Colonic mucosa (tissue), 4 donors: ENCODE measurements at places on chromosomes 7 and 10.

DNA sequence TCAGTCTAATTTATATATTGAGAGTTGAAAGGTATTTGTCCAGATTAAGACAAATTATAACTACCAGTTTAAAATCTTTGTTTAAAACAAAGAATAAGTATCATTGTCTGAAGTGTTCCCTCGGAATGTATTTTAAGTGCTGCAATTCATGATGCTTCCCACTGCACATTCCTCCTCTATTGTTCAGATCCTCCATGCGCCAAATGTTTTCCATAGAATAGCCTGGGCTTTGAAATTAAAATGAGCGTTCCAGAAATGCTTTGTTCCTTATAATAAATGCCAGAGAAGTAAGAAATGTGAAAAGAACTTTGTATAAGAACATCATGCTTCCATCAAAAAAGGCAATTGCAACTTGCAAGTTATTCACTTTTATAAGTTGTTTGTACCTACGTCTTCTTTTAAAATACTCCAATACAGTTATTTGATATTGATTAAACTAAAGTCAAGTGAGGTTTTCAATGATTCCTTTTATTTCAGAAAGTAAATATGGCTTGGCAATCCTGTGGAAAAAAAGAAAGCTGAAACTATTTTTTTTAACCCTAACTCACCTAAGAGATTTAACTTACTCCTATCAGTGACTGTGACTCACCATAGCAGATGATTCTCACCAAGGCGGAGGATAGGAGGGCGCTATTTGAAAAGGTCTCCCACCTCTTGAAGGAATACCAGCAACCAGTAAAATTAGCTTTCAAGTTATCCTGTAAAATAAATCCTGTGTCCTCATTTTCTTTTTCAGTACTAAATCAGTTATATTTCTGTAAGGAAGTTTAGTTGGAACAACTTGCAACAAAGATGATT is 85.8 kb downstream of the CTNNA3 start:
- DNase-seq = no peak
- H3K36me3 ChIP-seq = no peaks in the 10 kb centered on the region
- H3K27me3 ChIP-seq = no peaks in the 10 kb centered on the region
- no peaks in the 10 kb centered on the region for H3K4me1 ChIP-seq

GRCh38 chr7:99123571-99124033 is 20.3 kb downstream of the SMURF1 start:
- no peaks in the 10 kb centered on the region for H3K36me3 ChIP-seq
- no peak for DNase-seq
- H3K4me3 ChIP-seq = no peak overlapping the region
- H3K27me3 ChIP-seq = no peaks in the 10 kb centered on the region
- H3K4me1 ChIP-seq = peaks cover 23% of the 10 kb centered on the region
- H3K27ac ChIP-seq = peak overlapping the region; percentile 7

GRCh38 chr10:26474026-26474425 is 35.9 kb downstream of the APBB1IP start:
- H3K27me3 ChIP-seq = no peaks in the 10 kb centered on the region
- no peaks in the 10 kb centered on the region for H3K4me1 ChIP-seq
- peak overlapping the region; percentile 1 for H3K27ac ChIP-seq
- H3K4me3 ChIP-seq = no peak overlapping the region
- H3K36me3 ChIP-seq = no peaks in the 10 kb centered on the region

- no peaks in the 10 kb centered on the region for H3K27me3 ChIP-seq
- peak overlapping the region; percentile 68 for H3K27ac ChIP-seq
- peaks cover 12% of the 10 kb centered on the region for H3K4me1 ChIP-seq
- H3K4me3 ChIP-seq = no peak overlapping the region
- peak; percentile 65 for DNase-seq
- H3K36me3 ChIP-seq = no peaks in the 10 kb centered on the region
Observed at GRCh38 chr7:102991540-102992214, 78.9 kb downstream of the LRRC17 start.

DNA sequence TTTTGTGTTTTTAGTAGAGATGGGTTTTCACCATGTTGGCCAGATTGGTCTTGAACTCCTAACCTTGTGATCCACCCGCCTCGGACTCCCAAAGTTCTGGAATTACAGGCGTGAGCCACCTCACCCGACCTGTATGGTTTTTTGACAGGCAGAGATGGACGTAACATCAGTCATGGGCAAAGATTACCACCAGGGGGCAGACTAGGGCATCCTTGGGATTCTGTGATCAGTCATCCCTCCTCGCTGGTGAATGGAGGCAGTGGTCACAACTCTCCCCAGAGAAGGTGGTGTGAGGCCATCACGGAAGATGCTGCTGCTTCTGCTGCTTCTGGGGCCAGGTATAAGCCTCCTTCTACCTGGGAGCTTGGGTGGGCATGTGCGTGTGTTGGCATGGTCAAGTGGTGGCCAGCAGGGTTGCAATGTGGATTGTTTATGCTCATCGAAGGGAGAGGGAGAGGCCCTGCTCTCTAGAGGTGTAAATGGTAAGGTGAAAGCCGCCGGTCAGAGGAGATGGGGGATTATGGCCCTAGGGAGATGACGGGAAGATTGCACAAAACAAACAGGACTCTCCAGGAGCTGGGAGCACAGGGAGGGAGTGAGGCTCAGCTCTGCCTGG is 122.7 kb upstream of the PRSS1 start:
- no peaks in the 10 kb centered on the region for H3K4me1 ChIP-seq
- no peak overlapping the region for H3K27ac ChIP-seq
- DNase-seq = peak; percentile 69

GRCh38 chr10:69278446-69278963 is at the start of gene HK1:
HK1 (plus strand) TSS chr10:69278496.
- H3K27me3 ChIP-seq = no peaks in the 10 kb centered on the region
- H3K4me3 ChIP-seq = no peak within 1 kb of the TSS
- H3K36me3 ChIP-seq = no peaks in the 10 kb centered on the region
- no peak for DNase-seq
- H3K27ac ChIP-seq = no peak within 1 kb of the TSS

DNA sequence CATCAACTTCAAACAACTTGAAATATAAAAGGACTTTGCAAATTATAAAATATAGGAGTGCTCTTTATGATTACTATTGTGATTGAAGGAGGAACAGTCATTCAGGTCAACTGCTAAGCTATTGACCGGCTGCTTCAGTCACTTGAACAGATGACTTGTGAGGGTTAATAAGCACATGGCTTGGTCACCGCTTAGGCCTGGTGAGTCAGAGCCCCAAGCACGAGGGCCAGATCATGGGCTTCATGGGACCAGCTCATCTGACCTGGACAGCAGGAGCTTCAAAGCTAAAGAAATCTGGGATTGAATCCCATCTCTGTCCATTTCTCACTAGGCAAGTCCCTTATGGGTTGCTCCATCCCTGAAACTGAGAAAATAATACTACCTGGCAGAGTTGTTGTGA is 60.4 kb upstream of the ADO start:
- no peaks in the 10 kb centered on the region for H3K36me3 ChIP-seq
- no peak overlapping the region for H3K27ac ChIP-seq
- no peaks in the 10 kb centered on the region for H3K4me1 ChIP-seq
- H3K4me3 ChIP-seq = no peak overlapping the region

DNA sequence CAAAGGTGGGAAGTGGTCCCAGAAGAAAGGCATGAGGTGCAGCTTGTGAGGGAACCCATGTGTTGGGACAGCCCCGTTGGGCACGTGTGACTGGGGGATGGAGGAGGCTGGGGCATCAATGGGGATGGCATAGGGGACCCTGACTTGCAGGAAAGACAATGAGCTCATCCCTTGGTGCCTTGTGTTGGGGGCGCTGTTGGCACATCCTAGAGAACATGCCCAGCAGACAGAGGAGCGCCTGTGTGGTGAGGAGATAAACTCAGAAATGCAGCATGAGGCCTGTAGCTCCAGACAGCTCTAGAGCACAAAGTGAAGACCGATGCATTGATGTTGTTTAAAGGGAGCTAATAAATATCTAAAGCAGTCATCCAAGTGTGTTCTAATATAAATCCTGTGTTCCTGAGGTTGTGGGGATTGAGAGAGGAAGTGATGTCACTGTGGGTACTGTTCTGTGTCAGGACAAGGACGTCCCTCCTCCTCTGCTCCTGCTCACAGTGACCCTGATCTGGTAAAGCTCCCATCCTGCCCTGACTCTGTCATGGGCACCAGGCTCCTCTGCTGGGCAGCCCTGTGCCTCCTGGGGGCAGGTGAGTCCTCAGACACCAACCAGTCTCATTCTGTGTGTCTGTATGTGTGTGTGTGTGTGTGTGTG is 126.1 kb upstream of the PRSS58 start:
- DNase-seq = no peak
- no peaks in the 10 kb centered on the region for H3K4me1 ChIP-seq
- no peaks in the 10 kb centered on the region for H3K27me3 ChIP-seq
- H3K36me3 ChIP-seq = no peaks in the 10 kb centered on the region
- H3K4me3 ChIP-seq = no peak overlapping the region

- H3K4me1 ChIP-seq = no peaks in the 10 kb centered on the region
- peaks cover 15% of the 10 kb centered on the region for H3K36me3 ChIP-seq
- H3K4me3 ChIP-seq = no peak overlapping the region
- no peak overlapping the region for H3K27ac ChIP-seq
- no peak for DNase-seq
- no peaks in the 10 kb centered on the region for H3K27me3 ChIP-seq
Observed at GRCh38 chr7:141744131-141744530, 6.0 kb downstream of the SSBP1 start.

DNA sequence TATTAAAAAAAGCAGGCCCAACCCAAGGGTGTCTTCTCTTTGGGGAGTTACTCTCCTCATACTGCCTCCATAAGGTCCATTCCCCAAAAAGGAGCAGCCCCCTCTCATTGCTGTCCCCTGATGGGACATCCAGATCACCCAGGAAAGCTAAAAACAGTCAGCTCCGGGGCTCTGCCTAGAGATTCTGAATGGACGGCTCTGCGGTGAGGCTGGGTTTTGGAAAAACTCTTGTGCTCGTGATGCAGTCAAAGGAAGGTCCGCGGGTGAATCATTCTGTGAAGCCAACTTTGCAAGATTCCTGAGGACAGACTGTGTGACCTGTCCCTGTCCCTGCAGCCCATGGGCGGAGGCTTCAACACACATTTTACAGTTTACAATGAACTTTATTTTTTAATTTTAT is 351.5 kb downstream of the TYW1 start:
- H3K4me1 ChIP-seq = no peaks in the 10 kb centered on the region
- H3K36me3 ChIP-seq = no peaks in the 10 kb centered on the region
- H3K4me3 ChIP-seq = no peak overlapping the region
- H3K27me3 ChIP-seq = no peaks in the 10 kb centered on the region

- no peak overlapping the region for H3K4me3 ChIP-seq
- no peaks in the 10 kb centered on the region for H3K36me3 ChIP-seq
- H3K27me3 ChIP-seq = no peaks in the 10 kb centered on the region
- no peak overlapping the region for H3K27ac ChIP-seq
Observed at GRCh38 chr10:28853195-28853594, 175.9 kb downstream of the BAMBI start.

DNA sequence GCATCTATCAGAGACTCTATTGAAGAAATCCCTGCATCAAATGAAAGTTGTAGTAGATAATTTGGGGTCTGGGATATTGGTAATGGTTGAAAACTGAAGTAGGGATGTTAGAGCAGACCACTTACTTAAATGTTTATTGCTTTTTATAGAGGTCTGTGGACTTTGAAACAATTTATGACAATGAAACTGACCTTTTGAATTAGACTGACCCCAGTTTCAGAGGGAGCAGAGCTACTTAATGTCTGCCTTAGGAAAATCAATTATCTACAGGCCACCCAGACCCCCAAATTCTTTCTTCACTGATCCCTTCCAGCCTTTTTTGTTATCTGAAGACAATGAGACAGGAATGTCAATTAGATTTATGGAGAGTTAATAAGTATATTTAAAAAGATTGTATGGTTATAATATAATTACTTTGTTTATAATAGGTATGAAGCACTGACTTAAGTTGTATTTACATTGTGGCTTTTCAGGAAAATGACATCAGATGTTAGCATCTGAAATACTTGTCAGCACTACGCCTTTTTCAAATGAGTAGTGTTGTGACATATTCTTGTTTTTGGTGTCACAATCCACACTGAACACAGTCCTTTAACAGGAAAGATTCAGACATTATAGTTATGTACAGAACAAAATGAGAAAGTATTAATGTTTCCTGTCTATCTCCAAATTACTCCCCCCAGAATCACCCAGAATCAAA is 13.9 kb downstream of the MGAM2 start:
- no peak overlapping the region for H3K27ac ChIP-seq
- no peak for DNase-seq
- no peaks in the 10 kb centered on the region for H3K27me3 ChIP-seq
- H3K4me1 ChIP-seq = no peaks in the 10 kb centered on the region
- no peak overlapping the region for H3K4me3 ChIP-seq
- H3K36me3 ChIP-seq = no peaks in the 10 kb centered on the region

DNA sequence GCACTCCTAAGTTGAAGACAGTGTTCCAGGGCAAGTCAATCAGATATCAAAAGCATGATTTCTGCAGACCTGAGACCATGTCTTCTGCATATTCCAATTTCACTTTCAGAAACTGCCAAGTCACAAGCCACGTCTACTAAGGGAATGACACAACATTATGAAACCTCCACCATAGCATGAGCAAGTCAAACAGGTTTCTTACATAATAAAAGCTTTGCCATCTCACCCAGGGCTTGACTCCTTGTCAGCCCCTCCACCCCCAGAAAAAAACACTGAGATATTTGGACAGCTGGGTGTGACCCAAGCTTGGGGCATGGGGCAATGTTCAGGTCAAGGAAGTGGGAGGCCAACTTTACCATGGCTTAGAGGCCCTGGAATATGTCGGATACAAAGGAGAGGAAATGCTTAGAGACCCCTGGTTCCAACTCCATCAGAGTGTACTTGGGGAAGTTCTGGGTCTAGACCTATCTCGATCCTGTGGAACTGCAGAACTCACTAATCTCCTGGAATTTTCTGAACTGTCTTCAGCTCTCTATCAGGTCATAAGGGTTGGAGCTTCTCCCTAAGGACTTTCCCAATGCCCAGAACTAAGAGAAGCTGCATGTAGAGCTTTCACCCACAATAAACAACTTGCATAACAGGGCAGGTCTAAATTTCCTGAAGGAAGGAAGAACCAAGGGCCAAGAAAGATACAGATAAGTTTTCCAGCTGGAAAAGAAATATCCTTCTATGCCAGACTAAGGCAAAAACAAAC is 80.6 kb upstream of the NAMPT start:
- DNase-seq = peak; percentile 63
- no peak overlapping the region for H3K4me3 ChIP-seq
- no peaks in the 10 kb centered on the region for H3K36me3 ChIP-seq
- H3K4me1 ChIP-seq = no peaks in the 10 kb centered on the region
- peak overlapping the region; percentile 4 for H3K27ac ChIP-seq

- H3K27ac ChIP-seq = no peak overlapping the region
- no peaks in the 10 kb centered on the region for H3K36me3 ChIP-seq
- no peaks in the 10 kb centered on the region for H3K4me1 ChIP-seq
- H3K4me3 ChIP-seq = no peak overlapping the region
Observed at GRCh38 chr7:13743226-13743625, 246.2 kb downstream of the ETV1 start.

GRCh38 chr10:63769367-63769766 is 248.2 kb downstream of the REEP3 start:
- no peaks in the 10 kb centered on the region for H3K36me3 ChIP-seq
- H3K4me3 ChIP-seq = no peak overlapping the region
- H3K4me1 ChIP-seq = no peaks in the 10 kb centered on the region
- no peak overlapping the region for H3K27ac ChIP-seq
- H3K27me3 ChIP-seq = no peaks in the 10 kb centered on the region

- H3K36me3 ChIP-seq = no peaks in the 10 kb centered on the region
- no peaks in the 10 kb centered on the region for H3K27me3 ChIP-seq
- no peaks in the 10 kb centered on the region for H3K4me1 ChIP-seq
- DNase-seq = no peak
Observed at GRCh38 chr10:78212060-78212785, 178.6 kb downstream of the RPS24 start.

GRCh38 chr10:76631884-76632766 is 1005.5 kb downstream of the KCNMA1 start:
- H3K27me3 ChIP-seq = no peaks in the 10 kb centered on the region
- no peaks in the 10 kb centered on the region for H3K36me3 ChIP-seq
- H3K4me3 ChIP-seq = no peak overlapping the region
- H3K4me1 ChIP-seq = no peaks in the 10 kb centered on the region

- H3K4me1 ChIP-seq = no peaks in the 10 kb centered on the region
- H3K27ac ChIP-seq = no peak overlapping the region
- peak overlapping the region; percentile 23 for H3K4me3 ChIP-seq
- DNase-seq = peak; percentile 60
- peaks cover 6% of the 10 kb centered on the region for H3K27me3 ChIP-seq
Observed at GRCh38 chr10:788796-789748, 99.6 kb upstream of the DIP2C start.
